ENCODE measurements at places on chromosomes 13 and 19.

GRCh38 chr19:20294181-20294580, 127.2 kb downstream of the ZNF486 start:
- no peak for DNase-seq

- no peak for DNase-seq
Observed at GRCh38 chr13:36884235-36884634, 35.8 kb downstream of the SMAD9 start.

- no peak for DNase-seq
Observed at GRCh38 chr13:99281811-99282263, 23.7 kb upstream of the GPR18 start.

GRCh38 chr13:94218537-94218936, 260.9 kb downstream of the DCT start:
- DNase-seq, result no peak

DNA sequence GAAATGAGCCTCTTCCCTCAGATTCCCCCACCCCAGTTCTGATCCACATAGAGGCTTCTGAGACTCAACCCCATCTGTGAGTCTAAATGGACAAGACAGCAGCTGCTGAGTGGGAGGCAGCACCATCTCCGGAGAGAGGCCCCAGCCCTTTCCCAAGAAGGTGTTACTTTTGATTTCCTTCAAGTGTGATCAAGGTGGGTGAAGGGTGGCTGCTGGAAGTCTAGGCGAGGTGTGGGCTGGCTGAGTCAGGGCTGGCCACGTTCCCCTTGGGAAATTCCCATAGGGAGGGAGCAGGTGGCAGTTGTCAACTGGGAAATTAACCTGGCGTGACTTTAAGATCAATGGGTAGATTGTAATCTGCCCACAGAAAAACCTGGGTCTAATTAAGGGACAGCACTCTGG, 148.0 kb downstream of the FOXO1 start:
- DNase-seq, result no peak

- DNase-seq, result no peak
Observed at GRCh38 chr19:29309637-29310036, 96.7 kb upstream of the UQCRFS1 start.

DNA sequence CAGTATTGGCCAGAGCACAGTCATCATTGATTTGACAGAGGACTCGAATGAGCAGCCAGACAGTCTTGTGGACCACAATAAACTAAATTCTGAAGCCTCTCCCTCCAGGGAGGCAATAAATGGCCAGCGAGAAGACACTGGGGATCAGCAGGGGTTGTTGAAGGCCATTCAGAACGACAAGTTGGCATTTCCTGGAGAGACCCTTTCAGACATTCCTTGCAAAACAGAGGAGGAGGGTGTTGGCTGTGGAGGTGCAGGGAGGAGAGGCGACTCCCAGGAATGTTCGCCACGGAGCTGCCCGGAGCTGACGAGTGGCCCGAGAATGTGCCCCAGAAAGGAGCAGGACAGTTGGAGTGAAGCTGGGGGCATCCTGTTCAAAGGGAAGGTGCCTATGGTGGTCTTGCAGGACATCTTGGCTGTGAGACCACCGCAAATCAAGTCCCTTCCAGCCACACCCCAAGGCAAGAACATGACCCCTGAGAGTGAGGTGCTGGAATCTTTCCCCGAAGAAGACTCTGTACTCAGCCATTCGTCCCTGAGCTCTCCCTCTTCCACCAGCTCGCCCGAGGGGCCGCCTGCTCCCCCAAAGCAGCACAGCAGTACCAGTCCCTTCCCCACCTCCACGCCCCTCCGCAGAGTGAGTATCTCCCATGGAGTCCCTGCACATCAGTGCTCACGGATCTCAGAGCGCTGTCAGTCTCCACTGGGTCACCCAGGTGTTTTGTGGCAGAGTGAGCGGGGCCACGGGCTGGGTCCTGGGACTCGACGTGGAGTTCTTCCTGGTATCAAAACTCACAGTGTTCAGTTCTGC, 6.9 kb downstream of the CHAF1A start:
- no peak for DNase-seq

- no peak for DNase-seq
Observed at GRCh38 chr13:29706923-29707322, 111.4 kb upstream of the SLC7A1 start.

DNA sequence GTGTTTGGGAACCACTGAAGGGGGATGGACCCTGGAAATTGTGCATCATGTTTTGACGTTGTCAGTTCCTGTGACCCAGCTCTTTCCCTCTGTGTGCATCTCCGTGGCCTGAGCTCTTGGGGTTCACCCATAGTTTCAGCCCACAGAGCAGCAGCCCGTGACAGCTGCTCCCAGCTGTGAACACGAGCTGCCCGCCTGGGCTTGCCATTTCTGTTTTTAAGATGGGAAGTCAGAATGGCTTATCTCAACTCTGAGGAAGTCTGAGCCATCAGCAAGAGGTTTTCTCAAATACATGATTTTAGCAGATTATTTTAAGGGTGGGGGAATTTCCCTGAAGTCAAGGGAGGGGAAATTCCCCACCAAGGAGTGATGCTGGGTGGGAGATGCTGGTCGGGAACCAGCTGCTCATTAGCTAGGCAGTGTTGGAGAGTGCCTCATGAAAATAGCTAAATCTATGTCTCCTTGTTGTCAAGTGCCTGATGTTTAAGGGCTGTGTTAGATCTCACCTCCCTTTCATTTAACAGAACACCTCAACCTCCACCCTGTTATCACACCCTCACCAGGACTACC, 34.8 kb upstream of the C1QTNF9 start:
- DNase-seq, result no peak

GRCh38 chr19:43362179-43362578, 8.7 kb downstream of the CD177 start:
- no peak for DNase-seq

- no peak for DNase-seq
Observed at GRCh38 chr13:51838240-51838846, 6.6 kb downstream of the TMEM272 start.

DNA sequence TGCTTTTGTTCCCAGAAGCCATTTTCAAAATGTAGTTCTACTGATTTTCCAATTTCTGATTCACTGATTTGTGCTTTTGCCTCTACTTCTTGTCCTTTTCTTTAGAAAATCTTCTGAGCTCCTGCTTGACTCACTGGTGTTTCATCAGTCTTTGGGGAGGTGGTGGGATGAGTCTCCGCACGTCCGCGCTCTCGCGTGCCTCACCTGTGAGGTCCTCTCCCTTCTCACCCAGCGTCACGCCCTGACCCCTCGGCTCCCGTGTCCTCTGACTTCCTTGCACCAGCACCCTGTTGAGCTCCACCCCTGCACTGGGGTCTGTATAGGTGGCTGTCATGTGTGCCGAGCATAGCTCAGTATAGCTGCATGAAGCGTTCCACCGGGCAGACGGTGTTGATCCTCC, 52.7 kb upstream of the MCF2L start:
- DNase-seq, result no peak

Measured in CMK (cell line).